Amygdala (tissue), 56 donors: ENCODE measurements at places on chromosomes 6 and 20.

- DNase-seq, result no peak
Measured at GRCh38 chr6:17869753-17870050, 117.7 kb downstream of the KIF13A start.

- no peak for DNase-seq
Measured at GRCh38 chr6:152268846-152269442, 368.2 kb downstream of the SYNE1 start.

DNA sequence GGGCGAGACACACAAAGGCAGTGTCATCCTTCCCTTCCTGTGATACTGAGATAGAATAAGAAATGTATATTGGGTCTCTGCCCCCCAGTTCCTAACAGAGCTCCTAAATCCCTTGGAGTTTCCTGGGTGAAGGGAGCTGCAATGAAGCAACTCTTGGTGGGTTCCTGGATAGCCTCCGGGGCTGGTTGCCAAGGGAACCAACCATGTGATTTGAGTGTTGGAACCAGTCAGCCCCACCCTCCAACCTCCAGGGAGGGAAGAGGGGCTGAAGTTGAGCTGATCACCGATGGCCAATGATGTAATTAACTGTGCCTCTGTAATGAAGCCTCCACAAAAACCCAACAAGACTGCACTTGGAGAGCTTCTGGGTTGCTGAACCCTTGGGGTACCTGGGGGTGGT is 116.6 kb downstream of the SLC22A3 start:
- DNase-seq, result no peak

DNA sequence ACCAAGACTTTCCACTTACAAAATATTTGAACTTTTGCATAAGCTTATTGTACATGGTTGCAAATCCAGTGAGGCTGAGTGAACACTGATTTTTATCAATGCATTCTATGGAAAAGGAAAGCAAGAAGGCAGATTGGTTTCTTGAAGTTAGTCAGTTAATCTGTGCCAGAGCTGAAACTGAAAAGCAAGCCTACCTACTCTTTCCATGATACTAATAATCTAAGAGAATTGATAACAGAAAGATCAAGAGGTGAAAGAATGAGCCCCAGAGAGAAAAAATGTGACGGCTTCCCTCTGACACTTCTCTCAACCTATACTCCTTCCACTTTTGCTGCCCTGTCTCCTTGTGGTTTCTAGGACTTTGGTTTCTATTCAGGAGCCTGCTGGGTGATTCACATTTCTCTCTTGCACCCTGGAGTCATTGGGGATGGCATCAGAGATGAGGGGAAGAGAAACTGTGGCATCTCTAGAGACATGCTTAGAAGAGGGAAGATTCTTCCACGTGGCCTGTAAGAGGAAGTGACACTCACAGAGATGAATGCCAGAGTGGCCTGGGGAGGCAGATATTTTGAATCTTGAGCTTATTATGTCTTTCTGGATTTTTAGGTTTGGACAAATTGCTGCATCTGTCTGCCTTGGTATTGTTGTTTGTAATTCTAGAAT is 158.6 kb upstream of the RIMS1 start:
- DNase-seq, result no peak

DNA sequence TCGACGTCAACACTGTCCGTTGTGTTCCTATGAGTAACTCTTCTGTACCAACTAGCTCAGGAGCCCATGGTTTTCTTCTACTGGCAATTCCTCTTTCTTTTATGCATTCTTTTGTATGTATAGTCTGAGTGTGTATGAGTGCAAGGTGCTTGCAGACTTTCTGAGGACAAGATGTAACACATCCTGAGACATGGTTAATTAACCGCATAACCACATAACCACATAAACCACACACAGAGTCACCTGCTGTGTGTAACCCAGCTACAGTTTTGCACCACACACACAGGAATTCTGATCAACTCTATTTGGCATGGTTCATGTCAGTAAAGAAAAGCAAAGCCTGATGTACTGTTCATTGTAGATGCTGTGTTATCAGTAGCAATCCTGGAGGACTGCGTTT is 98.6 kb downstream of the DACT2 start:
- no peak for DNase-seq

DNA sequence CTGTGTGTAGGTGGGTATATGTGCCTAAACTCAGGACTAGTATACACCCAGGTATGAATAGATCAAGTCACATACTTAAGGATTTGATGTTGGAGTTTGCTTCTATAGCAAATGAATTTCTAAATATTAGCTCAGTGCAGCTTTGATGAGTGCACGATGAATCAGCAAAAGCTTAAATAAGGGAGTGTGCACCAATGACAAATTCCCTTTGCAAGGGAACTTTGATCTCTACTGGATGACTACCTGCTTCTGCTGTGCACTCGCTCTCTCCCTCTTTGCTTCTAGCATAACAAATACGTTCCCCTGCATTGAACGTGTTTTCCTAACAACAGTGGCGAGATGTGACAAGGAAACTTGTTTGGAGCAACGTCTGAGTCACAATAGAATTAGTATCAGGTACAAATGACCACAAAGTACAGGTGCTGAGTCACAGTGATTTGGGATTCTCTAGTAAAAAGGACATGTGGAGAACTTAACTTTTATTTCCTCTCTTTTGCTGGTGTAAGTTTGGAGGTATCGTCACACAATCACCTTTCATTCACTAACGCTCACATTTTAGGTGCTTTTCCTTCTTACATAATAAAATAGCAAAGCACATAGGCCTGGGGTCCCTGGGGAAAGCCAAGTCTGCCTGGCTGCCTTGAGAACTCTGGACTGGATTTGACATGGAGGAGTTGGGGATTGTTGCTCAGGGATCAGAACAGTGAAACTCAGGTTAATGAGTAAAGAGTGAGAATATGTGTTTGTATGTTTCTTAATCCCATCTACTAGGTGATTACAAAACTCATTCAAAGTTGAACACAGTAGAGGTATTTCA is 49.7 kb downstream of the KLHL31 start:
- DNase-seq, result no peak

DNA sequence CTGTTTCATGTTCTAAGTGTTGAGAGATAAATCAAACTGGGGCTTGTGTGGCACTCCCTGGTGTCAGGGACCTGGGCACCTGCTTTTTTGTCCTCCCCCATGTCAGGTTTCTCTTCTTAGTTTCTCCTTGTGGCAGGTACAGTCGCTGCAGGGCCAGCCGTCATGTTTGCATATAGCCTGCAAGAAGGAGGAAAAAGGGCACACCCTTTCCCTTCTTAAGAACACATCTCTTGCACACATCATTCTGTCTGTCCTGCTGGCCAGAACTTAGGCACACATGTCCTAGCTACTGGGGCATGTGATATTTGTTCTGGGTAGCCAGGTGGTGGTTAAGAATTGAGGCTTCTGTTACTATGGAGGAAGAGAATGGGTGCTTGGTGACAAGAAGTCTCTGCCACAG is 27.9 kb downstream of the CDC5L start:
- no peak for DNase-seq

DNA sequence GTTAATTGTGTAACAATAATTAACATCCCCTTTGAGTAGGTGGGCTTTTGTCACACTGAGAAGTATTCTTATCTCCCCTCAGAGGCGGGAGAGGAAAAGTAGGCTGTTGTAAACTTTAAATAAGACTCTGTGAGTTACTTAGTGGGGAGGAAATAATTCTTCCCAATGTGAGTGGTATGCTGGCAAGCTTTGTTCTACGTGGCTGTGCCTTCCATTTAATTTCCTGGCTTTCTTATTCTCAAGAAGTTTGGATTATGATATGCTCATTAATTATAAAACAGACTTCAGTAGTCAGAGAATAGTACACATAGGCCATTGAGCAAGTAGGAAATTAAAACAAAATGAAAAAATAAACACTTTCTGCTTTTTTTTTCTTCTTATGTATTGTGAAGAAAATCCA is 19.1 kb downstream of the ADGRB3 start:
- no peak for DNase-seq

- DNase-seq, result no peak
Measured at GRCh38 chr20:36301359-36302119, 4.6 kb upstream of the DLGAP4 start.

DNA sequence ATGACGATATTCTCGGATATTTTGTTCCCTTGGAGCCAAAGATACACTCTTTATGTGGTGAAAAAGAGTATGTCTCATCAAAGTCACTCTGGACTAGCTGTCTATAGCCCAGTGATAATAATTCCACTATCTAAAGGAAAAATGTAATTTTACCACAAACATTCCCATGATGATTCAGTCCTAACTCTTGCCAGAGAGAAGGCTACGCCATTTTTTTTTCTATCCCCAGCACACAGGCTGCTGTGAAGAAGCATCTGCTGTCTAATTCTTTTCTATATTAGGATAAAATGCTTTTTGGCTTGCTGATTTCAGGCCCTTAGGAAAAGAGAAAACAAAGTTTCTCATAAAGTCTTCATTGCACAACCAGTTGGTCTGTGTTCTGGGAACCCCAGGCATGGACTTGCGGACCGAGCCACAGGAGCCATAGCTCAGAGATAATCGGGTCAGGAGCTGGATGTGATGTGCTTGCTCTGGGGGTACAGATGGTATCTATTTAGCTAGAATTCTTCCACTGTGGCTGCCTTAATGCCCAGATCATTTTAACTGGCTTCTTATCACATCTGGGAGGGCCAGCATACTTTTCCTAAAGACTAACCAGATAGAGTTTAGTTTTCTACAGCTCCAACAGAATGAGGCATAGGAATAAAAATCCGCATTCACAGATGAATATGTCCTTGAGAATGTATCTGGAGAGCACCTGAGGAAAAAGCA is 683.7 kb upstream of the ID4 start:
- no peak for DNase-seq

- DNase-seq, result no peak
Measured at GRCh38 chr6:121826156-121826810, 390.8 kb downstream of the GJA1 start.

GRCh38 chr6:131159578-131159977 is 24.3 kb downstream of the AKAP7 start:
- DNase-seq, result no peak

DNA sequence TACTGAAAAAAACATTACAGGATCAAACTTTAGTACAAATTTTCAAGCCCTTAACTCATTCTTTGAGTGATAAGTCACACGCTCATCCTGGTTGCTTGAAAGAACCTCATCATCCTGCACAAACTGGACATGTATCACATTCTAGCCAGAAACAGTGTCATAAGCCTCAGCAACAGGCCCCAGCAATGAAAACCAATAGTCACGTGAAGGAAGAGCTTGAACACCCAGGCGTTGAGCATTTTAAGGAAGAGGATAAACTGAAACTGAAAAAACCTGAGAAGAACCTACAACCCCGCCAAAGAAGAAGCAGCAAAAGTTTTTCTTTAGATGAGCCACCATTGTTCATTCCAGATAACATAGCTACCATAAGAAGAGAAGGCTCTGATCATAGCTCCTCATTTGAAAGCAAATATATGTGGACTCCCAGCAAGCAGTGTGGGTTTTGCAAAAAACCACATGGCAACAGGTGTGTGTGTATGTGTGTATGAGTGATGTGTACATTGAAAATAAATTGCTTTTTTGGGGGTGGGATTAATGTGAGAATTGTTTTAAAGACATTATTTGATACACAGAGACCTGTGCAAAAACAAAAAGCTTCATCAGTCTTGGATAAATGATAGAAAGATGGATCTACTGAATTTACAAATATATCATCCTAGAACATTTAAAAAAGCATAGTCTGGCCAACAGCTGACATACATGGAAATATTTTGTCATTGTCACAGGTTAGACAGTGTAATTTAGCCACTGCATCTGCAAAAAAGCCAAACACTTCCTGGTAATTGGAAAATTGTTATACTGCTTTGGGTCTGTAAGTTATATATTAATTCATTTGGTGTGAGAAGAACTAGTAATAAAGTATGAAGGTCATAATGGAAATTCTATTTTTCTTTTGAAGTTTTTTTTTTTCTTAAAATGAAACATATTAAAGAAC is 50.1 kb downstream of the PHF3 start:
- no peak for DNase-seq

GRCh38 chr6:39057251-39058155 is 8.9 kb downstream of the GLP1R start:
- no peak for DNase-seq

GRCh38 chr20:4813076-4813862 is 91.6 kb downstream of the PRND start:
- no peak for DNase-seq

DNA sequence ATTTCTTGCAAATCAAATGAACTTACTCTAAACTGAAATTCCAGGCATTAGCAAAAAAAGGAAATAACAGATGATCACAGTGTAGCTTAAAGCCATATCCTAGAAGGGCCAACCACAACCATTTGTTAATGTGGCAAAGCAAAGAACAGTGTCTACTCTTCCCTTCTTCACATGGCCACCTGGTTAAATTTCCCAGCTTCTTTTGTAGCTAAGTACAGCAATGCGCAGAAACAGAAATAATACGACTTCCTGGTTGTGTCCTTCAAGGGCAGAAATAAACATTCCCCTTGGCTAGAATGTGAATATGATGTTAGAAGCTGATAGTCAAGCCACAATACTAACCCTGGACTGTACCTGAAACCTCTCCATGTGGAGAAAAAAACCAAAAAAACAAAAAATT is 9.6 kb downstream of the SNX3 start:
- DNase-seq, result no peak

GRCh38 chr6:69801225-69801624 is 4.4 kb upstream of the LMBRD1 start:
- DNase-seq, result no peak

- no peak for DNase-seq
Measured at GRCh38 chr6:7267071-7267465, 45.9 kb downstream of the SSR1 start.

DNA sequence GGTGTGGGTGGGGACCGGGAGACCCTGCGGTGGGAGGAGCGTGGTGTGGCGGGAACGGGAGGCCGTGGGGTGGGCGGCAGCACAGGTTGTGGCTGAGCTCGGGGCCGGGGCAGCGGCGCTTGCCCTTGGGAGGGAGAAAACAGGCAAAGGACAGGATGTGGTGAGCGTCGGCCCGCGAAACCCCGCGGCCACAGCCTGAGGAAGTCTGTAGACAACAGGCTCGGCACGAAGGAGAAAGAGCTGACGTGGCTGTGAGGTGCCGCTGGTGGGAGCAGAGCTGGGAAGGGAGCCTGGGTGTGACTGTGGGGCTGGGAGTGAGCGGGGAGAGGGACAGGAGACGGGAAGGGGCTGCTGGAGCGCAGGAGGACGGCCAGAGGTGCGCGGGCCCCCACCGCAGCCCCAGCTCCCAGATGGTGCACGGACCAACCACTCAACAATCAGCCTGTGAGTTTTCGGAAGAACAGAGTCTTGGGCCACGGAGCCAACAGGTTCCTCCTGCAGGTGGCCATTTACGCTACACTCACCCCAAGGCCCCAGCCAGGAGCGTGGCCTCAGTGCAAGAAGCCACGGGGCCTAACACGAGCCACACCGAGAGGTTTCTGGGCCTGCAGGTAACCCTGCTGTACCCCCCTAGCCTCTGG is 202.8 kb downstream of the DLL1 start:
- no peak for DNase-seq

DNA sequence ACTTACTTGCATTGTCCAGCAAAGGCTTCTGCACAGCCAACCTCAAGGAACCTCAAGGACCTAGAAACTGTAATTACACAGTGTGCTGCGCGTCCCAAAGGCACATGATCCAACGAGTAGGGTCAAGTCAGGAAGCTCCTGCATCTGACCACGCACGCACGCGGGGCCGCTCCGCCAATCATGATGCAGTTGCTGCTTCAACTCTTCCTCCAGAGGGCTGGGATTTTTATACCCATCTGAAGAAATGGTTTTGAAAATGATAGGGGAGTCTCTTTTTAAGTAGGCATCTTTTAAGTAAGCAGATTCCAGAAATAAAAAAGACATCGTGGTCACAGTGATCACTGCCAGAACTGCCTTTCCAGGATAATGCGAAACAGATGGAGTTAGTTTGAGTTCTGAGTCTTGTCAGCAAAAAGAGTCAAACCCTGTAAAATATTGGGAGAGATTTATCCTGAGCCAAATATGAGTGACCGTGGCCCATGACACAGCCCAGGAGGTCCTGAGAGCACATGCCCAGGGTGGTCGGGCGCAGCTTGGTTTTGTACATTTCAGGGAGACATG is 34.0 kb downstream of the KIF25 start:
- no peak for DNase-seq
